ENCODE measurements at places on chromosomes 3 and 15. TPM values are rescaled to one million over a fixed set of nuclear protein-coding genes. Genes with fewer than 3 reads are reported as not detected.

GRCh38 chr3:183455089-183455488, 26.7 kb upstream of the MCF2L2 start:
- DNase-seq = no peak

GRCh38 chr3:128052595-128053351, 536 bp downstream of the SEC61A1 start:
- no peak for DNase-seq

DNA sequence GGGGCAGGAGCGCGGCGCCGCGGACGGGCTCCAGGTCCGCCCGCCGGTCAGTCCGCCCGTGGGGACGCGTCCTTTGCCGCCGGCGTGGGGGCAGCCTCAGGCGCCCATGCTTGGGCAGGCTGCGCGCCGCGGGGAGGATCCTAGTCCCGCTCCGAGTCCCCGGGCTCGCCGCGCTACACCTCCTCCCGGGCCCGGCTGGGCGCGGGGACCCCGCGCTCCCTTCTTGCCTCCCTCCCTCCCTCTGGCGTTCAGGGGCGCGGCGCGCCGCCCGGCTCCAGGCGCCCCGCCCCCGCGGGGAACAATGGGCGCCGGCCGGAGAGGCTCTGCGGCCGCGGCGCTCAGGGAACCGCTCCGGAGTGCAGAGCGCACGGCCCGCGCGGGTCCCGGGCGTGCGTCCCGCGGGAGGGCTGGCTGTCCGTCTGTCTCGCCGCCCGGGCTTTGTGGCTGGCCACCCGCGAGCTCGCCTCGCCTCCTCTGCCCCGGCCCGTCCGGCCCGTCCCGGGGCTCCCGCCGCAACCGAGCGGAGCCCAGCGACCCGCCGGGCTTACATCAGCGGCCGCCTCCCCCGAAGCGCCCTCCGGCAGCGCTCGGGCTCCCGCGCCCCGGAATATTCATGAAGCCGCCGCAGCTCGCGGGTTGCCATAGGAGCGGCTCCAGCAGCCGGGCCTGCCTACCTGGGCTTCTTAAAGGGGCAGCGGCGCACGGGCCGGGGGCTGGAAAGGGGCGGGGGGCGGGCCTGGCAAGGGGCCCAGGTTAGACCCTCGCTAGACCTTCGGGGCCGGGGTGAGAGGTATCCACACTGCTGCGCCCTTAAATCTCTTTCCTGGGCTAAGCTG, at the start of gene HCN4:
TSS of gene HCN4 (minus strand) at position 658 of the 836 bp plus-strand sequence. CDS start 688 bp downstream, outside the sequence.
- no peak for DNase-seq

The NMNAT3 gene
- 4.6 TPM for total RNA-seq

DNA sequence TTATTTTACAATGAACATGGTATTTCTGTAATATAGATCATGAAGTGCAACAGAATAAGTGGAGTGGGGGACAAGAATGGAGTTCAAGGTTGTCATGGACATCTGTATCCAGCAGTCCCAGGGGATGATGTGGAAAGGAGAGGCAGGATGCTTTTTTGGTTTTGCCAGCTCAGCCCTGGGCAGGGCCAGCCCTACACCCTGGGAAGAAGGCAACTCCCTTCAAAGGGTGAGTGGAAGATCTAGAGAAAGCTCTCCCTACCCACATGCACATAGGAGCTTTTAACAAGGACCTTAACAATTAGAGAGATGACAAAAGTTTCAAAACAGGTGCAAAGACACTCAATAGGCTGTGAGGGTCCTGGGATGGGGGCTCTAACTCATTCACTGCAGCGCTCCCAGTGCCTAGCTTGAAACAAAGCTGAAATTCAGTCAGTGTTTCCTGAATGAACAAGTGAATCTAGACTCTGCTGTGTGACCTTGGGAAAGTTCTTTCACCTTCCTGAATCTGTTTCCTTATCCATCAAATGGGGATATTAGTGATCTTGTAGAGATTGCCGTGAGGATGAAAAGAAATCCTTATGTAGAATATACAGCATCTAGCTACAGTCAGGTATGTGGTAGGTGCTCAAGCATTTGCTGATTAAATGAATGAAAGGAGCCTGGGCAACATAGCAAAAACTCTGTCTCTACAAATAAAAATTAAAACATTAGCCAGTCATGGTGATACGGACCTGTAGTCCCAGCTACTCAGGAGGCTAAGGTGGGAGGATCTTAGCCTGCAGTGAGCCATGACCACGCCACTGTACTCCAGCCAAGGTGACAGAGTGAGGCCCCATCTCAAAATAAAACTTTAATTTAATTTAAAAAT, 14.3 kb downstream of the BHLHE40 start:
- no peak for DNase-seq

DNA sequence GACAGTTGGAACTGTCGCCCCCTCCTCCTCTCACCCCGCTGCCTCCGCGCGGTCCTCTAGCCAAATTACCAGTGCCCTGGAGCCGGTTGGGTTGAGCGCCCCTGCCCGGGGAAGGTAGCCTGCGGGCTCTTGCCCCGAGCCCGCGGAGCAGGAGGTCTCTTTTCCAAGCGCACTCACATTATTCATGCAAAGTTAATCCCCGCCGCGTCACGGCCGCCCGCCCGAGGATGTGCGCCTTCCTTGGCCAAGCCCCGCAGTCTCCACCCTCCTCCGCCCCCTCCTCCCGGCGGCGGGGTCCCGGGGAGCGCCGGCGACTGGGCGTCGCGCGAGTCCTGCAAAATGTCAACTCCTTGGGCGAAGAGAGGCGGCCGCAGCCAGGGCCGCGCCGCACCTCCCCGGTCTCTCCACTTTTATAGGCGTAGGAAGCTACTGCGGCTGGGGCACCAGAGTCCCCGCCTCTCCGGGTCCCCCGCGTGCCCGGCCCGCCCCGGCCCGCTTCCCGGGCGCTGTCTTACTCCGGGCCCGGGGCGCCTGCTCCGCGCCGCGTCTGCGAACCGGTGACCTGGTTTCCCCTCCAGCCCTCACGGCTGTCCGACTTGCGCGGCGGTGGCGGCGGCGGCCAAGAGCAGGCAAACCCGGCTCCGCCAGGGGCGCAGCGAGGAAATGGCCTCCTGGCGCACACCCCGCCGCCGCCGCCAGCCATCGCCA, at the start of gene THRB:
TSS of gene THRB (minus strand) at position 233 of the 708 bp plus-strand sequence.
- DNase-seq = peak; percentile 89

DNA sequence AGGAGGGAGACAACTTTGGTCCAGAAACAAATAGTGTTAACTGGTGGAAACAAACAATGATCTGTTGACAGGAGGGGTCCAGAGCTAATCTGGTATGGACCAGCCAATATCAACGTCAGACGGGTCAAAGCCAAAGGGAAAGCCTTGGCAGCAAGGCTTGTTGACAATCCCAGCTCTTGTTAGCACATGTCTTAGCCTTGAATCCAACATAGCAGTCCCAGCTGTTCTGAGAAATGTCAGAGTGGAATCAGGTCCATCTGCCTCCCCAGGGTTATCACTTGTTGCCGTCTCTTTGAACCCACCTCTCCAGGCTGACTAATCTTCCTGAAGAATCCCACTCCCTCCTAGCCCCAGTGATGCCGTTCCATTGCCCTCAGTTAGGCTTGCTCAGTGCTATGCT, 404.6 kb upstream of the MCTP2 start:
- DNase-seq = no peak

The BTLA gene
- total RNA-seq = 0.78 TPM

DNA sequence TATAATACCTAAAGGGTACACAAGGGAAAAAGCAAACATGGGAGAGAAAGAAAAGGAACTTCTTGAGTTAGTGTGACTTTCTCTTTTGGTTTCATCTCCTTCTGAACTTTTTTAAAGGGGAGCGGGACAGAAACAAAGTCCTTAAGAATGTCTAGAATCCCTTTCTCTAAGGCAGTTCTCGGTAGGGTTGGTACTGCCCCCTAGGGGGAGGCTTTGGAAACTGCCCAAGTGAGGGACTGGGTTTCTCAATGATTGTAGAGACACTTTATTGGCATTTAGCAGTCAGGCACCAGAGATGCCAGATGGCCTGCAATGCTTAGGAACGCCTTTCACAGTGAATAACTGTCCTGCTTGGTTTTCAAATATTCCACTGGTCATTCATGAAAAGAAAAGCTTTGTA, 172.7 kb downstream of the WDR72 start:
- DNase-seq = no peak

The CIB2 gene
- 1.9 TPM for total RNA-seq

DNA sequence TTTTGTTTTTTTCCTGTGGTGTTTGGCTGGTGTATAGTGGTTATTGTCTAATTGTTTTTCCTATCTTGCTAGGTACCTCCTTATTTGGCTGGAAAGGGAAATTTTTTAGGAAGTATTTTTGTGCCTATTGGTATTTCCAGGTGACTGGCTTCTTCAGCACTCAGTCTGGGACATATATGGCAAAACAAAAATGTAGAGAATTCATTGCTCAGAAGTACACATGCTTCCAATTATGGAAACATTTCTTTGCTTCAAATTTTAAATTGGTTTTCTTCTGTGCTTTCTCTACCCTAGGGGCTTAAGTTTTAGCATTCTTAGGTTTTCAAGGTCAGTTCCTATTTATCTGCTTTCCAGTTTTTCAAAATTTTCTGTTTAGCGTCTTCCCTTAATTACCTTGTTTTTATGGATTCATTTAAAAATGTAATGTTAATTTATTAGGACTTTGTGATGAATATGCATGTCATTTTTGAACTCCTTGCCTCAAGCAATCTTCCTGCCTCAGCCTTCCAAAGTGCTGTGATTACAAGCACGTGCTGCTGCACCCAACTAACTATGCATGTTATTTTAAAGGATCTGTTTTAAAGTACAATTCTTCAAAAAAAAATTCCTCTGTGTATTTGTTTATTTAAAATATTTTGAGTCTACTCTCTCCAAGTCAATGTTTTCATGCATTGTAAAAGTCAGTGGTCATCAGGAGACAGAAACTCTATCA, 231.9 kb upstream of the DPPA4 start:
- DNase-seq = no peak

DNA sequence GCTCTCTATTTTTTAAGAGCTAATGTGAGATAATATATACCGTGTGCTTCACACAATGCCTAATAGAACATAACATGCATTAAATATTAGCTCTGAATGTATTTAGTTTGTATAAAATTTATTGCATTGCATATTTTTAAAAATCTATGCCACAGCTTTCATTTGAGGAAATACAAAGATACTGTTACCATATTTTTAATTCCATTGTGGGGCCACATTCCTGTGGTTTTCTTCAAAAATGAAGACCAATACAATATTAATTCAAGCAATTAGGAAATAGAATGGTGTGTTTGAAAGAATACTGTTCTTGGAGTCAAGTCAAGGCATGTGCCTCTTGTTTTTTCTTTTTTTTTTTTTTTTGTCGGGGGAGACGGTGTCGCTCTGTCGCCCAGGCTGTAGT, 95.4 kb upstream of the CADPS start:
- no peak for DNase-seq

DNA sequence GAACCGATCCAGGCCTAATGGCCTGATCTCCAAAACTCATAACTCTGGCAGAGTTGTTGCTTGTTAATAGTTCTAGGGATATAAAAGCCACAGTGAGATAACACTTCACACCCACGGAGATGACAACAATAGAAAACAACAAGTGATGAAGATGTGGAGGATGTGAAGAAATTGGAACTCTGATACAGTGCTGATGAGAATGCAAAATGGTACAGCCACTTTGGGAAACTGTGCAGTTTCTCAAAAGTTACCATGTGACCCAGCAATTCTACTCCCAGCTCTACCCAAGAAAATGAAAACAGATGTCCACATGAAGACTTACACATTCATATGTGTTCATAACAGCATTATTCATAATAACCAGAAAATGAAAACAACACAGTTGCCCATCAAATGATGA, 3.8 kb downstream of the CMTM7 start:
- DNase-seq = no peak

DNA sequence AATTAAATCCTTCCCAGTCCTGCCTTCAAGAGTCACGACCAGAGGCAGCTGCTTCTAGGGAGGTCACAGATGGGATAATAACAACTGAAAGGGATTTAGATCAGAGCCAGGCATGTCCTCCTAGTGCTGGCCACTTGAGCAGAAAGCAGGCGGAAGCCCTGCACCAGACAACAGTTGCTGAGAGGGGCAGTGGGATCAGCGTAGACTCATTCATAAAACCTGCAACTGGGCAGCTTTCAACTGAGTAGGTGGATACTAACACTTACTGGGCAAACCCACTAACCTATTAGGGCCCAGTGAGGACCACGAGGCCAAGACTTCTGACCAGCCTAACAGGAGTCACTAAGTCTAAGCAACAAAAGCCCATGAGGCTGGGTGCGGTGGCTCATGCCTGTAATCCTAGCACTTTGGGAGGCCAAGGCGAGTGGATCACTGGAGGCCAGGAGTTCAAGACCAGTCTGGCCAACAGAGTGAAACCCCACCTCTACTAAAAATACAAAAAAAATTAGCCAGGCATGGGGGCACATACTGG, 67.0 kb downstream of the DAPK2 start:
- no peak for DNase-seq

GRCh38 chr3:143267989-143268388, 148.4 kb downstream of the CHST2 start:
- DNase-seq = no peak

DNA sequence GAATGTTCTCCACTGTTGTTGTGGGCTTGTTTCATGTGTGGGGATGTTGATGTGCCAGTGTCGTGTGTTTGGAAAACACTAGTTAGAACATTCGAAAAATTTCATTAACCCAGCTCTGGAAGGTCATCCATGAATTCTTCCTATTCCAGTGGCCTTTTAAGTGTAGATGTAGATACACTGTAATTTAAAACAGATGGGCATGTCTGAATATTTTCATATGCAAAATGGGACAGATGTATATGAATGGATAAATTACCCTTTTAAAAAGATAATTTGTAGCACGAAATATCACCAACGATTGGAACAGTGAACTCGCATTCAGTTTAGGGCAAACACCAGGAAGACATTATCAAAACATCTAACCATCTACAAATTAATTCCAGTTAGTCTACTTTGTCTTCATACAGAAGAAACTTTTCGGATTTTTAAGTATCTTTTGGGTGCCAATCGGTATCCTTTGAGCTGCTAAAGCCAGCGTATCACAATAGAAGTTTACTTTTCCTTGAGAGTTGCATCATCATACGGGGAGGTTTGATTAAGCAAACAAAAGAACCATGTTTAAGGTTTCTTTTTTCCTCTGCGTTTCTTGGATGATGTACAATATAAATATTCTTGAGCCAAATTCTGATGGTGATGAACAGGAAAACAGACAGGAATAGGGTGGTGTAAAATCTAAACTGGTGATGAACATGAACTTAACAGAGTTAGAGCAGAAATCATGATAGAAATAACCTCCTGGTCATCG, 528.1 kb downstream of the FOXP1 start:
- DNase-seq = no peak

The TMEM212 gene
- total RNA-seq = not detected

- no peak for DNase-seq
Measured at GRCh38 chr3:104816716-104817115, 550.0 kb upstream of the ALCAM start.

DNA sequence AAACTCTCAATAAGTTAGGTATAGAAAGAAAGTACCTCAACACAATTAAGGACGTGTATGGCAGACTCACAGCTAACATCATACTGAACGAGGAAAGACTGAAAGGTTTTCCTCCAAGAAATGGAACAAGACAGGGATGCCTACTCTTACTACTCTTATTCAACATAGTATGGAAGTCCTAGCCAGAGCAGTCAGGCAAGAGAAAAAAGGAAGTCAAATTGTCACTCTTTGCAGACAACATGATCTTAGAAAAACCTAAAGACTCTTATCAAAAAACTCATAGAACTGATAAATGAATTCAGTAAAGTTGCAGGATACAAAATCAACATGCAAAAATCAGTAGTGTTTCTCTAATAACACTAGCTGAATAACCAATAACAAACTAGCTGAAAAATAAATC, 96.0 kb downstream of the C3orf70 start:
- no peak for DNase-seq

- no peak for DNase-seq
Measured at GRCh38 chr3:45884368-45885201, 1.8 kb upstream of the CCR9 start.

The SKIC8 gene
- total RNA-seq = 37.9 TPM

GRCh38 chr3:124748560-124749198, 18.4 kb downstream of the UMPS start:
- no peak for DNase-seq

Measured in upper lobe of right lung (tissue), 1 donor.